ENCODE measurements at places on chromosomes 7 and 10.

DNA sequence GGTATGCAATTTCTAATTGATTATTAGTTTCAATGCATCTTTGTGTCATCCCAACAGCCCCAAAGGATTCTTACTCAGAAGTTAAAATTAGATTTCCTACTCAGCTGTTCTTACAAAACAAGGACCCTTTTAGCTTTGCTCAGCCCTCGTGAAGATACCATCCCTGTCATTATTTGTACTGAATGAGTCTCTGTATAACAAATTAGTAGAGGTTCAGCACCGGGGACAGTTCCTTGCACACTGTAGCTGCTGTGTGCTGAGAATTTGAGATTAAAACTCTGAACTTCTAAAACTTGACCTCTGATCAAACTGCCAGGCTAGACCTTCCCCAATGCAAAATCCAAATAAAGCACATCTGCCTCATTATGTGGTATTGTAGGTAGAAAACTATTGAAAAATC, 299.1 kb downstream of the LHFPL3 start:
- no peak for DNase-seq

GRCh38 chr10:126402721-126403695, 14.7 kb upstream of the ADAM12 start:
- no peak for DNase-seq

- DNase-seq: no peak
These were observed 126.4 kb downstream of the CFAP58 start for GRCh38 chr10:104479906-104480593.

GRCh38 chr10:23174074-23174976, 17.8 kb upstream of the PTF1A start:
- DNase-seq: no peak

DNA sequence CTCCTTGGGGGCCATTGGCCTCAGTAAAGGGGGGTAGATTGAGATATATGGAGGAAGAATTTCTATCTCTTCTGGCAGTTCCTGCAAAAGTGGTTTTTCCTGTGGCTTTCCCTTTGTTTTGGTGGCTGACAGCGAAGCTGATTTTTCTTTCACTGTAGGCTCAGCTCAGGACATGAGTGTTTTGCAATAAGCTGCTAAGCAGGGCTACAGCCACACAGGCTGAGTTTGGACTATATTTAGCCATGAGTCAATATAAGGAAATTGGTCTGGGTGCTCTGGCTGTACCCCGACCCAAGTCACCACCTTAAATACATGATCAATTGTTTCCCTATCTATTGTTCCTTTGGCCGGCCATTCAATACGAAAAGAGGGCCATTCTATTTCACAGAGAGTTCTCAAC, 212.7 kb upstream of the KCND2 start:
- DNase-seq: no peak

DNA sequence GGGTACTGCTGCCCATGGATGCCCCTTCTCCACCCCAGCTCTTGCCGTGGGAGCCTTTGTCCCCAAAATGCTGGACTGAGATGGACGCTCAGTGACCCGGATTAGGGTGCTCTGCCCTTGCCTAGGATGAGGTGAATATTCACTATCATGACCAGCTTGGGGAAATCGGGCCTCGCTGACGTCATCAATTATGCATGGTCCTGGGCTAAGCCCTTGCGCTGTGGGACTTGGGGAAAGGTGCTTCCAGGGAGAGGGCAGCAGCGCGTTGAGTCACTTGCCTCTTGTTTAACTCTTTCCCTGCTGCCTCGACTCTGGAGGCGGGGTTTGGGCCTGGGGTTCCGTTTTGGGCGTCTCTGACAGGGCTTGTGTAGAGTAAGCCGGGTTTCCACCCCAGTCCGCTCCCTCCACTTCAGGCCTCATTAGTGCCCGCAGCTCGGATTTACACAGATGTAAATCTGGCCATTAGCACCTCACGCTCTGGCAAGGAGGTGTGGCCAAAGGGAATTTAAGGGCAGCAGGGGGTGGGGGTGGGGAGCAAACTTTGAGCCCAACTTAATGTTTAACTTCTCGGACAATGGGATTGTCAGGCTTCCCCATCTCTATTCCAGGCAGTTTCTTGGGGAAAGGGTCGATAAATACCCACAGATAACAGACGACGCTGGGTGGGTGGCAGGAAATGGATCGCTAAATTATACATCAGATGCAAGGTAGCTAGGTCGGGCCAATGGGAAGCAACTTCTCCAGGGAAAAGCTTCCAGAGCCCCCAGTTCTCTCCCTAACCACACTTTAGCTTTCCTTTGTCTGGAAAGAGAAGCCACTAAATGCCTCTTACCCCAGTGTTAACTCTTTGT, 51.3 kb upstream of the TCF7L2 start:
- DNase-seq: no peak

Data from cardiac septum (tissue), 1 donor.